Activated naive CD4-positive, alpha-beta T cell (primary cell): ENCODE measurements at places on chromosomes 11 and 22.
A peak's percentile ranks its signal among the peaks of the same experiment; 100 is the strongest.

DNA sequence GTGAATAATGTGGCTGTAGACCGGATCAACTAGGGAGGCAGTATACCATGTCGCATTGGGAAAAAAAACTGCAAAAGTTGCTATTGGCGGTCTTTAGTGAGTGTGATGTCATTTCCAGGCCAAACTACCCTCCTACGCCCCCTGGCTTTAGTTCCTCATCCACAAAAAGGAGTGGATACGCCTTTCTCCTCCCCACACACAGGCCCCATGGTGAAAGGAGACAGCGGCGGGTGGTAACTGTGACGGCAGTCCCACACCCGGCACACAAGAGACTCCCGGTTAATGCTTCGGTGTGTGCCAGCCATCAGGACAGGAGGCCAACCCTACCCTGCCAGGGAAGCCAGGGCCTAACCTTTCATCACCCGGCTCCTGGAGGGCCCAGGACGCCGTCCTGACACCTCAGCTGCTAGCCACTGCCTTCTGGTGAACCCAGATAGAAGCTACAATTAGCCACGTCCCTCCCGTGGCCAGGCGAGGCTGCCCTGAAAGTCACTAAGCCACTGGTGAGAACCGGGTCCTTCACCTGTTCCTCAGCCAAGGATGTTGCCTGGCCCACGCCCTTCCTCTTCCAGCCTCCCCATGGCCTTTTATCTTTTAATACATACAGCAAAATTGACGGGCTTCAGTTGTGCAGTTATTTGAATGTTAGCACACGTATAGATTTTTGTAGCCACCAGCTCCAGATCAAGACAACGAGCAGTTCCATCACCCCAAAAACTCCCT is 10.8 kb downstream of the TP53I11 start:
- DNase-seq = no peak

DNA sequence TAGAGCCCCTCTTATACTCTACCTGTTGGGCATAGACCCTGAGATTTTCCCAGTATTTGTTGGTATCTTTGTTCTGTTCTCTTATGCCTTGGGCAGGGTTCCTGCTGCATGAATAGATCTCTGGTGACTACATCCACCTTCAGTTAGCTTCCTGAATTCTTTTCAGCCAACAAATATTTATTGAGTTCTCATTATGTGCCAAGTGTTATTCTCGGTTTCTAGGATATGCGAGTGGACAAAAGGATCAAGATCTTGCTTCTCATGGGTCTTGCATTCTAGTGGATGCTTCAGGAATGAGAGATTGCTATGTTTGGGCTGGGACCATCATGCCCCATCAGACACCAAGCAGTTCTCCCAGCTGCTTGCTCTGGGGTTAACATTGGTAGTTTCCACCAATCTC is 340.0 kb downstream of the METTL15 start:
- no peak for DNase-seq

DNA sequence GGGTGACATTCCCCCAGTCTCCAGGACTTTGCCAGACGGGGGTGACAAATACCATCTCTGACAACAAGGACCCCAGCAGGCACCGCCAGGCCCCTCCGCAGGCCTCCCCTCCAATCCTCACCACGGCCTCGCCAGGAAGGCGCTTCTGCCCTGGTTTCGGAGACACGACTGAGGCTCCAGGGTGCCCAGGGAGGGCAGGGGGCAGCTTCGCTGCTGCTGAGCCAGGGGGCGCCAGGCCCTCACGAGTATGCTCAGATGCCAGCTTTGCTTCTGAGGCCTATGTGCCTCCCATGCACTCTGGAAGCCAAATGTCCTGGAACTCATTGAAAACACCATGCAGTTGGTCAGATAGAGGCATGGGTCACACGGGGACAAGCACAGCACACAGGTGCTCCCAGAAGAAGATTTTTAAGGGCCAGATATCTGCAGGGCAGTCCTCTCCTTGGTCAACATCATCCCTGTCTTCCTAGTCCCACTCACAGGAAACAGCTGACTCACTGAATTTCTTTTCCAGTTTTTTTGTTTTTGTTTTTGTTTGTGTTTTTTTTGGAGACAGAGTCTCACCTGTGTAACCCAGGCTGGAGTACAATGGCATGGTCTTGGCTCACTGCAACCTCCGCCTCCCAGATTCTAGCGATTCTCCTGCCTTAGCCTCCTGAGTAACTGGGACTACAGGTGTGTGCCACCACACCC is 19.9 kb downstream of the BID start:
- peak; percentile 36 for DNase-seq

DNA sequence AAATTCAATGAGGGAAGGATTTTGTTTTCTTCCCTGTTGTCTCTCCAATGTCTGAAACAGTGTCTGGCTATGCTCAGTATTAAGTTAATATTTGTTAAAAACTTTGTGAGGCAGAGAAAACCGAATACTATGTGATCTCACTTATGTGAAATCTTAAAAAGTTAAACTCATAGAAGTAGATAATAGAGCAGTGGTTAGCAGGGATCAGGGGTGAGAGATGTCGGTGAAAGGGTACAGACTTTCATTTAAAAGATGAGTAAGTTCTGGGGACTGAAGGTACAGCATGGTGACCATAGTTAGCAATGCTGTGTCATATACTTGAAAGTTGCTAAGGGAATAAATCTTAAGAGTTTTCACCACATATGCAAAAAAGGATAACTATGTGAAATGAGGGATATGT is 244.6 kb downstream of the AASDHPPT start:
- no peak for DNase-seq

DNA sequence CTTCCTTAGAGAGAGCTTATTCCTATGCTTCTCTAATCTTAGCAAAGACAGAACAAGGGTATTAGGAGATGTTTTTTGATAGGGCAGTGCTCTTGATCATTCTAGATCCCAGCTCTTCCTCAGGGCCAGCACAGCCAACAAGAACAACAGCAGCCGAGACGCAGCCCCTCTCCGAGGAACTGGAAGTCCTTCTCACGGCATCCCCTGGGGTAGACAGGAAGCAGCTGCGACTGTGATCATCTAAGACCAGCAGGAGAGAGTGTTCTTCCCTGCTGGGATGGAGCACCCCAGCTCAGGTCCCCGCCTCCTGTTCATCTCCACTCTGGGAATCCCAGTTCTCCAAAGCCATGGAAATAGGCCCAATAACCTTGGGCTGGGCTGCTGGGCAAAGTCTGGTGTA is 29.6 kb downstream of the IRAG1 start:
- no peak for DNase-seq

DNA sequence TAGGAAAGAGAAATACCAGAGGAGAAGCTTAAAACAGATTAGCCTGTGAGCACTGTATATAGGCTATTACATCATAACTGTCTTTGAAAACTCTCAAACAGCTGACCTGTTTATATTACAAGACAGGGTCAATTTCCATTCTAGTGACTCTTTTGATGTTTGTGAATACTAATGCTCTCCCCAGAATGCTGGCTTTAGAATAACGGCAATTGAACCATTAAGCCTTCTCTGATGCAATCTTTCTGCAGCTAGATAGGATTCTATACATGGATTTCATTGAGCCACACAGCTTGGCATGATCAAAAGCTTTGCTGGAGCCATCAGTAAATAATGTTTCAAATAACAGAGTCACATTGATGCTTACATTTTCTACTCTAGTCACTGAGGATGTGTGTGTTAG is 122.7 kb upstream of the FAT3 start:
- no peak for DNase-seq

- DNase-seq = no peak
Observed at GRCh38 chr11:65853246-65853979, 4.6 kb downstream of the CFL1 start.
